ENCODE measurements at places on chromosomes 12 and 14.
A peak's percentile ranks its signal among the peaks of the same experiment; 100 is the strongest.

GRCh38 chr12:123442774-123443173, 6.3 kb upstream of the RILPL2 start:
- DNase-seq, result no peak

DNA sequence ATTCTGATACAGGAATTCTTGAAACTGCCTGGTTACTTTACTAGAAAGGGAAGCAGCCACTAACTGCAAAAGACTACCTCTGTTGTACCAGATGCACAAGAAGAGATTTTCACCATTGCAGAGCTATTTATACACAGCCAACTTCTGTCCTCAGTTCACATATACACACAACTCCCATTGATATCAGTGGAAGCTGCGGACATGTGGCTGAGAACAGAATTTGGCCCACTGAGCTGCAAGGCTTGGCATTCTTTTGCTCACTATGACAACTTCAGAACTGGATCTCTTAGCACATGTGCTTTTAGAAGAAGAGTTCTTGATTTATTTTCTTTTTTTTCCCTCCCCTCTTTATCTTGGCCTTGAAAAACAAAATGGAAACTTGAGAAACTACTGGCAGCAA, 28.3 kb downstream of the PTPRO start:
- DNase-seq, result no peak

- DNase-seq, result no peak
Measured at GRCh38 chr12:12201274-12201758, 65.5 kb downstream of the LRP6 start.

GRCh38 chr12:74816398-74817175, 279.0 kb downstream of the ATXN7L3B start:
- no peak for DNase-seq

- no peak for DNase-seq
Measured at GRCh38 chr12:116597886-116598285, 38.7 kb downstream of the MAP1LC3B2 start.

- DNase-seq, result no peak
Measured at GRCh38 chr14:93039649-93040315, 75.9 kb downstream of the ITPK1 start.

DNA sequence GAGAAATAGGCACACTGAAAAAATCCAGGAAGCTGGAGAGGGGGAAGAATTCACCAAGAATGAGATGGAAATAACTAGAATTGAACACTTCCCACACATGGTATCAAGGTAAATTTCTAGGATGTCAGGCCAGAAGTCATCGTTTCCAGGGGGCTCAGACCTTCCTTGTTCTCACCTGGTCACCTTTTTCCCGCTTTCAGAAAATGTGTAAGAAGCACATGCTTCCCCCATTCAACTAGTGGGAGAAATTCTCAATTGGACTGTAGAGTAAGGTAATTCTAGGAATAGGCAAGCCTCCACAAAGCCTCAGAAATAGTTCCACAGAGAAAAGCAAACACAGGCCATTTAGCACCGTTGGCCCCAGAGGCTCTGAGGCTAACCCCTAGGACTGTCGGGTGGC, 2.8 kb upstream of the PTMS start:
- DNase-seq, result no peak

GRCh38 chr14:33606591-33606990, 344.3 kb downstream of the EGLN3 start:
- no peak for DNase-seq

- no peak for DNase-seq
Measured at GRCh38 chr12:23757541-23757962, 191.9 kb downstream of the SOX5 start.

DNA sequence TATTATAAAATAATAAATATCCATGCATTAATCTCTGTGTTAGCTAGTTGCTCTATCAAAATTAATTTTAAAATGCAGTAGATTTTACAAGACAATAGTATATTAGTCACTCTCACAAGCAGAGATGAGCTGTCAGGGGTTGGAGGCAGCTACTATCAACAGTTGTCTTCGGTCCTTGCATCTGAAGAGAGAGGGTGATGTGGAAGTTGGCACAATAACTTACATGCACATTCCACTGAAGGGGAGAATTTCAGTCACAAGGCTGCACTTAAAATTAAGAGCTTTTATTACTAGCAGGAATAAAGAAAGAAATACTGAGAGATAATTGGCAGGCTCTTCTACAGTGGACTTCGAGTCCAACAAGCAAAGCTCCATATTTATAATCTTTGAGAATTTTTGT, 166.9 kb upstream of the DCN start:
- no peak for DNase-seq

DNA sequence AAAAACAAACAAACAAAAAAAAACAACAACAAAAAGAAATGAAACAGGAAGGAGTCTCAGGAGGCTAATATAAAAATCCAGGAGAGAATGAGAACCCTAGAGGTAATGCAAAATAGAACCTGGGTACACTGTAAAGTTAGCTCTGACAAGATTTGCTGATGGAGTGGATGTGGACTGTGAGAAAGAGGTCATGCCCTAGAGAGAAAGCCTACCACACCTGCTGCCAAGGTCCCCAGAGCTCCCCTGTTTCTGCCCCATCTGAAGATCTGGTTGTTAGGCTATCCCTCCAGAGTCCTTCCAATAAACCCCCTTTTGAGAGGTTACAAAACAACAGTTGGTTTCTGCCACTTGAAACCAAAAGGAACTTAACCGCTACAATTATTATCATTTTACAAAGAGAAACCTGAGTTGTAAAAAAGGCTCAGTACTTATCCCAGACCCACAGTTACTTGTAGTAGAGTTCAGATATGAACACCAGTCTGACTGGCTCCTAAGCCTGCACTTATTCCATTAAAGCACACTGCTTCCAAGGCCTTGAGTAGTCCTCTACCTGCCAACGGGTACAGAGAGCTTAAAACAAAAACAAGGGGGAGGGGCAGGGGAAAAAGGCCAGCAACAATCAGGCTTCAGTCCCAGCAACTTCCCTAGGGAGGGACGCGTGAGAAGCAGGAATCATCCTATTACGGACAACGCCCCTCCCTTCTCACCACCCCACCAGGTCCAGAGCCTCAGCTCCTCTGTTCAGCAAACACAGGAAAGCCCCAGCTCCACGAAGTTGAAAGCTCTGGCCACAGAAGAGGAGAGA, 27.7 kb downstream of the PPP1R13B start:
- peak; percentile 61 for DNase-seq

GRCh38 chr12:19925841-19926240, 442.5 kb upstream of the PDE3A start:
- no peak for DNase-seq

DNA sequence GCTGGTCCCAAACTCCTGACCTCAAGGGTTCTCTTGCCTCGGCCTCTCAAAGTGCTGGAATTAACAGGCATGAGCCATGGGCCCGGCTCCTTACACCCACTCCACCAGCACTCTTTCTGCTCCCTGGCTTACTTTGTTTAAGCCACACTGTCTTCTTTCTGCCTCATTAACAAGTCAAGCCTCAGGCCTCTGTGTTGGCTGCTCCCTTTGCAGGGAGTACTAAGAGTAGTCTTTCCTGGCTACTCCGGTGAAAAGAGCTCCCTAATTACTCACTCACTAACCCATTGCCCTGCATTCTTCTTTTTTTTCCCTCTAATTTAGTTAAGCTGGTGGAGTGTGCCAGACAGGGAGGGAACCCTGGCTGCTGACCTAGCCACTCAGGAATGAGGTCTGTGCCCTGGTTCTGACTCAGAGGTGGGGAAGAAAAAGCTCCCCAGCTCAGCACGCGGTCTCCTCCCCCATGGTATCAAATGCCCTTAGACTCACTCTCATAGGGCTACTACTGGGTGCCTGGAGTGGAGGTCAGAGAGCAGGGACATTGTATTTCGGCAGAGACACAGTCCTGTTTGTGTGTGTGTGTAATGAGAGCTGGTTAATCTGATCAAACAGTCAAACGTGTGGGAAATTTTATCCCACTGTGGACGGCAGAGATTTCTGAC, 19.8 kb downstream of the GALNT6 start:
- DNase-seq, result peak; percentile 55

DNA sequence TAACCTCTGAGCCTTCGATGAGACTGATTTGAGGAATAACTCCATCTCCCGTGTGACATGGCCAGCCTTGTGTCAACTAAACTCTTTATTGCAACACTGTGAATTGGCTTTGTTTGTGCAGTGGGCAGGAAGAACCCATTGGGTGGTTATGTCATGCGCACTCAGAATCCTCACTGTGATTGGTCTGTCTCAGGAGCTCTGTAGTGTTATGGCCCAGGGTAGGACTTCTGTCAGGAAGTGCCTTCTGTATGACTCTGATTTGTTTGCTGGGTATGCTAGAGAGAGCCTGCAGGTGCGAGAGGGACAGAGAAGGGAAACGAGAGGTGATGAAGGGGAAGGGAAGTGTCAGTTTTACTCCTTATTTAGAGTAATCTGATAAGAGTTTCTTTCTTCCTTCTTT, 71.5 kb upstream of the DCD start:
- DNase-seq, result no peak

GRCh38 chr12:38998887-38999482, 93.6 kb upstream of the CPNE8 start:
- DNase-seq, result peak; percentile 13

DNA sequence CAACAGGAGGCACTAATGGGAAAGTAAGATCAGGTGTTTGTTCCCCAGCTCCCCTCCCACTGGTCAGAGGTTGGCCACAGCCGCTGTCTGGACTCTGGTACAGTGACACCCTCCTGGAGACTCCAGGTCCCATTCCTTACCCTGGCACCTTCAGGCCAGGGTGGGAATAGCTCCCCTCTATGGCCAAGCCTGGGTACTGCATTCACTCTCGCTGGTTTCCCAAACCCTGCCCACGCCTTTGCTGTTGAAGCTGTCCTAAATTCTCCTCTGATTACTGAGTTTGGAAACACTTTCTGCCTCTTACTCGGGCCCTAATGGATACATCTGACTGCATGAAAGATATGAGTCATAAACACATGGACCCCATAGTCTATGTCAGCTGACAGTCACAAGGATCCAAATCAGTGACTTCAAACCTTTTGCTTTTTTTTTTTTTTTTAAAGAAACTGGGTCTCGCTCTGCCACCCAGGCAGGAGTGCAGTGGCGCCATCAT, 17.9 kb downstream of the HRK start:
- peak; percentile 69 for DNase-seq

- peak; percentile 51 for DNase-seq
Measured at GRCh38 chr14:36519431-36520321, at the start of gene NKX2-1. Gene NKX2-1, minus strand, starts transcription at chr14:36520232. Its CDS starts 103 bp downstream, at chr14:36520129.

DNA sequence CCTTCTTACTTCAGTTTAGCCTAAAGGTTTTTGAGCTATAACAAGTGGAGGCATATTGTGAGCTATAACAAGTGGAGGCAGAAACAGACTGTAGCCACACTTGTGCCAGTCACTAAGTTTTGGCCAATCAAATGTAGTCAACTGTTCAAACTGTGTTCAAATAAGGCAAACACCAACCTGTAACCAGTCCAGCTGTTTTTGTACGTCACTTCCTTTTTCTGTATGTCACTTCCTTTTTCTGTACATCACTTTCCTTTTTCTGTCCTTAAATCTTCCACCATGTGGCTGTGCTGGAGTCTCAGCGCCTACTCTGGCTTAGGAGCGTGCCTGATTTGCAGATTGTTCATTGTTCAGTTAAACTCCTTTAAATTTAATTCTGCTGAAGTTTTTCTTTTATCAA, 79.7 kb downstream of the FUT8 start:
- no peak for DNase-seq

DNA sequence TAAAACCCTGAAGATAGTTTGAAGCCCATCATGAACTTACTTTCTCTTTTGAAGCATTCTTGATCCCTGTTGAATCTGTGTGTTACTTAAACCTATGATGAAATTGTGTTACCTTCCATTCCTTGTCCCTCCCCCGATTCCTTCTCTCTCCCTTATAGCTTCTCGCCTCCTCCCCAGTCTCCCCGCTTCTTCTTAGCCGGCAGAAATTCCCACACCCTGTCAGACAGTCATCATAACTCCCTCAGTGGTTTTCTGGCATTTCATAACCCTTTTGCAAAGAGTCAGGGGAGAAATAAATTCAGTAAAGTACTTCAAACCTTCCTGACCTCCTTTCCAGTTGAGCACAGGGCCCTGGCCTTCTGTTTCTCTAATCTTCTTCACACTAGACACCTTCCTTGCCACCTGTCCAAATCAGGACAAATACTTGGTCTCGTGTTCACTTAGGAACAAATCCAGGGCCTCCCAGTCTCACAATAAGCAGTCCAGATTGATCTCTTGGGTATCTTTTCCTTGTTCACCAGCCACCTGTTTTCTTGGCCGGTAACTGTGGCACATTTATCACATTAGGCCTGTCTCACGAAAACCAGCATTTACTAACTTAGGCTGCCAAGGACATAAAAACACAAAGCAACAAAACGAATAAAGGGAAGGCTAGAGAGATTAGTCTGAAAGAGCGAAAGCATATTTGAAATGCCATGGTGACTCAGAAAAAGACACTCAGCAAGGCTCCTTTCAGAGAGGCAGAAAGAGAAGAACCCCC, 355.9 kb downstream of the TMTC2 start:
- DNase-seq, result no peak

DNA sequence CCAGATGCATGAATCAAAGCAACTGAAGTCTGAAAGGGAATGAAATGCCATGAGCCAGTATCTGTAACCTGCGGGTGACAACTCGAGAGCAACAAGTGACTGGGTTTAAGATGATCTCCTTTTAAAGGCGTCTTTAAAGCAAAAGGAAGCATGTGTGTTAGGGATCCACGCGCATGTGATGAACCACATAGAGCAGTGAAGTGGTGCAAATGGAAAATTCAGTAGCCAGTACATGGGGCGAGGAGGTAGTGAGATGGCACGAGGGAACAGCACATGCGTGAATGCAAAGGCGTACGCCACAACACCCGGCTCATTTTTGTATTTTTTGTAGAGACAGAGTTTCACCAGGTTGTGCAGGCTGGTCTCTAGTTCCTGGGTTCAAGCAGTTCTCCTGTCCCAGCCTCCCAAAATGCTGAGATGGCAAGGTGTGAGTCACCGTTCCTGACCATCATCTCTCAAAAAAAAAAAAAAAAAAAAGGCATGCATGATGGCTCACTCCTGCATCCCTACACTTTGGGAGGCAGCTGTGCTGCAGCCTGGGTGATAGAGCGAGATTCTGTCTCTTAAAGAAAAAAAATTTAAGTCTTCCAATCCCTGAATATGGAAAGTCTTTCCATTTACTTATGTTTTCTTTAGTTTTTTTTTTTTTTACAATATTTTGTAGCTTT, 24.6 kb upstream of the BCL7A start:
- no peak for DNase-seq

DNA sequence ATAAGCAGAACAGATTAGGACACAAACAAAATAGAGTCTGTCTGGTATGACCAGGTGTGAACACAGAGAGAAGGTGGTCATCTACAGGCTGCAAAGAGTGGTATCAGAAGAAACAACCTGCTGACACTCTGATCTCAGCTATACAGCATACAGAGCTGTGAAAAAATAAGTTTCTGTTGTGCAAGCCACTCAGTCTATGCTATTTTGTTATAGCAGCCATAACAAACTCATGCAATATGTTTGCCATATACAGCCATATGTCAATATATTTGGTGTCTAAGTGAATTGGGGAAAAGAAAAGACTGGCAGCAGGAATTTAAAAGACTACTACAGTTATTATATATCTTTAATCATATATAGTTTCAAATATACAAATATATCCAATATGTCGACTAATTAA, 300.9 kb downstream of the SOX5 start:
- DNase-seq, result no peak

- no peak for DNase-seq
Measured at GRCh38 chr12:34598352-34598827, 576.1 kb downstream of the ALG10 start.
